ENCODE measurements at places on chromosomes 5 and 9. TPM values are rescaled to one million over a fixed set of nuclear protein-coding genes. Genes with fewer than 3 reads are reported as not detected.
A peak's percentile ranks its signal among the peaks of the same experiment; 100 is the strongest.

DNA sequence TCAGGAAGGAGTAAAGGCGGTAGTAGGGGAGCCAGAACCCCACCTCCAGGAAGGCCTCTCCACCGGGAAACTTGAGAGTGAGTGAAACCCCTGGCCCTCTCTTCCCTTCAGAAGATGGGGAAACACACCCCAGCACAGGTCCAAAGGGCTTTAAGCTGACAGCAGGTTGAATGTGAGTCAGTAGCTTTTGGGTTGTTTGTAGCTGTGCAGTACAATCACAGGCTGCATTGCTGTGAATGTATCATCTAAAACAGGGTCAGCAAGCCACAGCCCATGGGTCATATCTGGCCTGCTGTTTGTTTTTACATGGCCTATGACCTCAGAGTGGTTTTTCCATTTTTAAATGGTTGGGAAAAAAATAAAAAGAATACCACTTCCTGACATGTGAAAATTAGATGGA, 10.0 kb downstream of the OTULINL start:
- no peak for DNase-seq

GRCh38 chr5:125575891-125576505, 829.6 kb upstream of the ZNF608 start:
- no peak for DNase-seq

GRCh38 chr5:140131967-140132409, 6.3 kb downstream of the IGIP start:
- DNase-seq, result no peak

DNA sequence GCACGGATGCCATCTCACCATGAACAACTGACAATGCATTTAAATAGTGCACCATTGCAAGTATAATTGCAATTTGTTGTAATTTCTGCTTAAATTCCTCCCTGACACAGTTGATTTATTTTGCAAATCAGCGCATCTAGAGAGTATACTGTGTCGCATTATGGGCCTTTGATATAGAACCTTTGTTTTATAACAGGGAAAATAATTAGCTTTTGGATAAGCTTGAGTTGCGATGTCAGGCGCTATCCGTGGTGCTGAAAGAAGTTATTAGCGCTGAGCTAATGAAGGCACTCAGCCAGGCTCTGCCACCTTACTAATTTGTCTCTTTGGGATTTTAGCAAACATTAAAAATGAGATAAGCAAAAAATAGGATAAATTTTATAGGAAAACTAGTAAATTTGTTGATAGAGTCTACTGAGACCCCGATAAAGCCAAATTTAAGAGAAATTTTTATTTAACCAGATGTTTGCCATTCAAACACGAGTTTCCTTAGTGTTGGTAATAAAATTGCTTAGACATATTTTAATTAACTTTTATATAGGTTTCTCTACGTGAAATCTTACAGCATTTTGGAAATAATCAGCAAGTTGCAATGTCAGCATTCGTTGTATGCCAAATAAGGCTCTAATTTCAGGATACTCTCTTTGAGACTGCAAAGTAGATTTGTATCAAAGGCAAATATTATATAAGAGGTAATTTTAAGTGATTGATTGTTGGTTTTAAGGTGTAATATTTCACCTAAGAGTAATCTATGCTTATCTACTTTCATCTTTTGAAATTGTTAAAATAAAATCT, 355.5 kb downstream of the TLR4 start:
- DNase-seq, result no peak

- DNase-seq, result no peak
These were observed 31.5 kb downstream of the PDGFRB start for GRCh38 chr5:150124111-150124557.

The PCDHGB2 gene
- 0.18 TPM for total RNA-seq

The TICAM2 gene
- not detected for total RNA-seq

The PCDHA2 gene
- not detected for total RNA-seq

The SLC9A3 gene
- total RNA-seq, result 3.6 TPM

GRCh38 chr9:9846557-9846956, 766.2 kb downstream of the PTPRD start:
- no peak for DNase-seq

DNA sequence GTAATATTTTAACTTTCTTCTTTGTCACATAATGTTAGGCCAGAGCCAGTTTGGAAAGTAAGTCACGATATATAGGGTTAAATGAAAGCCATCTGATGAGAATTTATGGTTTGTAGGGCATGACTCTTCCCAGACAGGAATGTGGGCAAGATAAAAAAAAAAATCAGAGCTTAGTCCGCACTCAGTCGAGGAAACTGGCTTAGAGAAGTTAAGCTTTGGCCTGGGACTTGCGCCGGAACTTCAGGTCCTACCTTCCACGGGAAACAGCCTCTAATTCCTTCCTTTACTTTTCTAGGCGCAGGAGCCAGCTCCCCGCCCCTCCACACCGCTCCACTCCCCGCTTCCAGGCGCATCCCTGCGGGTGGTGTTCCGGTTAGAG, 475 bp downstream of the DDX31 start:
- peak; percentile 78 for DNase-seq

The RNF183 gene
- total RNA-seq, result not detected

The GABRA1 gene
- not detected for total RNA-seq

DNA sequence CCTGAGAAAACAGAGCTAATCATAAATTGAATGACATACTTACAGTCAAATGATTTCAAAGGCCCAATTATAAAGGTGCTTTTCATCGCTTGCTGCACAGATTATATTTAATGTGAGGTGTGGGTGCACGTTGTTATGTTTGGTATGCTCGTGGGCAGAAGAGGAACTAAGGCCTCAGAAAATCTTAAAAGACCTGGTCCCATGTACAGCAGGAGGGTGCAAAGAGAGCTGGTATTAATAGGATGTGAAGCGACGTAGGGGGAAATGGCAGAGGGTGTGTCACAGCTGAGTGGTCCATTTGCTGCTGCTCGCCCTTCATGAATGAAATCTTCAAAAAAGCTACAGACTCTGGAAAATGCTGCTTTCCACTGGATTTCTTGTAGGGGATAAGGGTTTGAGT, 40.5 kb upstream of the IFNK start:
- DNase-seq, result no peak

DNA sequence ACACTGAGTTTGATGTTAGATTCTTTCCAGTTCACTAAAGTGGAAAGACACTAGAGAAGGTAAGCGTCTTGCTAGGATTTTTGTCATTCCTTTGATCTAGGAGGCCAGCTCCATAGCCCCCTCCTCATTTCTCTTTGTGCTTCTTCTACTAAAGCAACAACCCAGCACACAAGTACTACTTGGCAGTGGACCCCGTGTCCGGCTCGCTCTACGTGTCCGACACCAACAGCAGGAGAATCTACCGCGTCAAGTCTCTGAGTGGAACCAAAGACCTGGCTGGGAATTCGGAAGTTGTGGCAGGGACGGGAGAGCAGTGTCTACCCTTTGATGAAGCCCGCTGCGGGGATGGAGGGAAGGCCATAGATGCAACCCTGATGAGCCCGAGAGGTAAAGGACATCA, 76.6 kb upstream of the WWC1 start:
- DNase-seq, result no peak
